ENCODE measurements at places on chromosomes 2 and 18.
A peak's percentile ranks its signal among the peaks of the same experiment; 100 is the strongest.

- DNase-seq = no peak
These were observed 14.2 kb upstream of the CXCR4 start for GRCh38 chr2:136131961-136132824.

DNA sequence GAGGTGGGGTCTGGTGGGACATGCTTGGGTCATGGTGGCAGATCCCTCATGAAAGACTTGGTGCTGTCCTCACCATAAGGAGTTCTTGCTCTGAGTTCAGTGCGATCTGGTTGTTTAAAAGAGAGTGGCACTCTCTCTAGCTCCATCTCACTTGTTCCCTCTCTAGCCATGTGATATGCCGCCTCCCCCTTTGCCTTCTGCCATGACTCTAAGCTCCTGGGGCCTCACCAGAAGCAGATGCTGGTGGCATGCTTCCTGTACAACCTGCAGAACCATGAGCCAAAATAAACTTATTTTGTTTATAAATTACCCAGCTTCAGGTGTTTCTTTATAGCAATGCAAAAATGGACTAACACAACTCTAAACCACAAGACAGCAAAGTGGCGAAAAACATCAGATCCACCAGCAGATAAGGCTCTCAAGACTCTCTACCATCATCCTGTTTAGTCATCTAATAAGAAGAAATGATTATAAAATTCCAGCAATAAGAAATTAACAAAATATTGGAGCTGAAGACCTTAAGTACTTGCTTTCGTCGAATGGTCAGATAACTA is 75.5 kb downstream of the OLA1 start:
- DNase-seq = no peak

DNA sequence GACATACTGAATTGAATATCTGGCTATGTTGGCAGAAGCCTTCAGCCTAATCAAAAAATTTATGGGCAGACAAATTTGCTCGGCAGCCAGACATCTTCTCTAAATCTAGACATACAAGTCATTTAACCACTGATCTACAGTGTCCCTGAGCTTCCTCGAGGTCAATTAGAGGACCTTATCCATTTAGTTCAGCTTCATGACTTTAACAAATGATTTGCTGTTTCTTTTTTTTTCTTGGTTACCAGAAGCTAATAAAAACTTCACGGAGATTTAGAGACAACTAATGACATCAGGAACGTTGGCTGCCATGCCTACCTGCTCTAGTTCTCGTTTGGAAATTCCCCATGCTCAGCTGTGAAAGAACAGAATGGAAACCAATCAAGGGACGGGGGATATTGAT is 223.8 kb downstream of the BCL2 start:
- no peak for DNase-seq

DNA sequence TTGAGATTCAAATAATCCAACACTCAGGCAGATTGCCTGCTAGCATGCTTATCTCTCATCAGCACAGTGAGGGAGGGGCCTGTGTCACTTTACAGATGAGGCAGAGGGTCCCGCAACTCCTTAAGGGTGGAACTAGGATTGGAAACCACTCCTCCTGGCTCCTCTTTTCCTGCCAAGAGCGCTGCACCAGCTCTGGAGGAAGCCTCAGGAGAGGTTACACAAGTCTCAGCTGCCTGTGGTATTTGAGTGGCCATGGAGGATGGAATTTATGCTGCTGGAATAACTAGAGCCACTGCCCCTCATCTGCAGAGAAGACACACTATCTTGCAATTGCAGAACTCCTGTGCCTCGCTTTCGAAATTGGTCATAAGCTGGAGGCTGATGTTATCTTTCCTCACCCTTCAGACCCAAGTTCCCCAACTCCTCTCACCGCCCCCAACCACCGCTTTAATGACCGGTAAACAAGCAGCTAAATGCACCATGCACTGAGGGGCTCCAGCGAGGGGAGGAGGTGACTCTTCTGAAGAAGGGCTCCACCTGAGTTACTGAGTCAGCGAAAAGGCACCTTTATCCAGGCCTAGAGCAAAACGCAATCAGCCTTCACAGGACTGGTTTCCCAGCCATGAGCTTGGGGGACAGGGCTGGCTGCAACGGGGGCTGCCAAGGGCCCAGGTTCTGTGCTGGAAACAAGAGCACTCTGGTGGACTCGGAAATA is 245.8 kb downstream of the SOX11 start:
- DNase-seq = no peak

- no peak for DNase-seq
These were observed 2.4 kb downstream of the NFE2L2 start for GRCh38 chr2:177262092-177262491.

DNA sequence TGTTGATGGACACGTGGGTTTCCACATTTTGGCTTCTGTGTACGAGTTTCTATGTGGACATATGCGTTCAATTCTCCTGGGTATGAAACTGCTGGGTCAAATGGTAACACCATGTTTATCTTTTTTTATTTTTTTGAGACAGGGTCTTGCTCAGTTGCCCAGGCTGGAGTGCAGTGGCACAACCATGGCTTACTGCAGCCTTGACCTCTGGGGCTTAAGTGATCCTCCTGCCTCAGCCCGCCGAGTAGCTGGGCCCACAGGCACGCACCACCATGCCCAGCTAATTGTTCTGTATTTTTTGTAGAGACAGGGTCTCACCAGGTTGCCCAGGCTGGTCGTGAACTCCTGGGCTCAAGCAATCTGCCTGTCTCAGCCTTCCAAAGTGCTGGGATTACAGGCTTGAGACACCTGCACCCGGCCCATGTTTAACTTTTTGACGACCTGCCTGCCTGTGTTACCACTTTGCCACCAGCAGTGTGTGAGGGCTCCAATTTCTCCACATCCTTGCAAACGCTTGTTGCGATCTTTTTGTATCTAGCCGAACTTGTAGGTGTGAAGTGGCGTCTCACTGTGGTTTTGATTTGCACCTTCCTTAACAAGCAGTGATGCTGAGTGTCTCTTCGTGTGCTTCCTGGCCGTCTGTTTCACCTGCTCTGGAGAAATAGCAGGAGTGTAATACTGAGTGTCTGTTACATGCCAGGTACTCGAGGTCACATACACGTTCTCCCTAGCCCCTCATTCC is 6.9 kb downstream of the HSBP1L1 start:
- DNase-seq = no peak

DNA sequence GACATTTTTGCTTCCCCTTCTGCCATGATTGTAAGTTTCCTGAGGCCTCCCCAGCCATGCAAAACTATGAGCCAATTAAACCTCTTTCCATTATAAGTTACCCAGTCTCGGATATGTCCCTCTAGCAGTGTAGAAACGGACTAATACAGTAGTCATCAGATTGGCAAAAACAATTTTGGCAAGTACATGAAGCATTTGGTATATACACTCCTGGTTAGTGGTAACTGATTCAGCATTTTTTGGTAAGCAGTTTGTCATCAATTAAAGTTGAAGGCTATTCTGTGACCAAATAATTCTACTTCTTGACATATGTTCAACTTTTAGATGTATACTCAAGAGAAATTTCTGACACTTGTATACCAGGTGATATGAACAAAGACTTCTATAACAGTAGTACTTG is 190.5 kb upstream of the STON1 start:
- no peak for DNase-seq

DNA sequence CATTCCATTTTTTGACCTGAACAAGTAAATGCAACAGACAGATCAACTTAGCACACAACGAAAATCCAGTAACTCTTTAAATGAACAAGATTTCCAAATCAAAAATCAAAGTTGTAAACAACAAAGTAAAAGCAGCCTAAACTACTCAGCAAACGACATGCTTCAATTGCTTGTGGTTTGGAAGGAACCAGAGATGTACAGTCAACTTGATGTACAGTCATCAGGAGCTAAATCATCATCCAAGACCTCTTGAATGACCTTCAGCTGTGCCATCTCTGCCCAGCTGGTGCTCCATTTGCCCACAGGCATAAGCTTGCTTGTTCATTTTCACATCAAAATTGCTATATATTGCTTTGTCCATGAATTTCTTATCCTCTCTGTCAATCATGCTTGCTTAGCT is 109.8 kb downstream of the UPP2 start:
- DNase-seq = no peak

- DNase-seq = no peak
These were observed 15.3 kb downstream of the SGPP2 start for GRCh38 chr2:222439692-222440091.

DNA sequence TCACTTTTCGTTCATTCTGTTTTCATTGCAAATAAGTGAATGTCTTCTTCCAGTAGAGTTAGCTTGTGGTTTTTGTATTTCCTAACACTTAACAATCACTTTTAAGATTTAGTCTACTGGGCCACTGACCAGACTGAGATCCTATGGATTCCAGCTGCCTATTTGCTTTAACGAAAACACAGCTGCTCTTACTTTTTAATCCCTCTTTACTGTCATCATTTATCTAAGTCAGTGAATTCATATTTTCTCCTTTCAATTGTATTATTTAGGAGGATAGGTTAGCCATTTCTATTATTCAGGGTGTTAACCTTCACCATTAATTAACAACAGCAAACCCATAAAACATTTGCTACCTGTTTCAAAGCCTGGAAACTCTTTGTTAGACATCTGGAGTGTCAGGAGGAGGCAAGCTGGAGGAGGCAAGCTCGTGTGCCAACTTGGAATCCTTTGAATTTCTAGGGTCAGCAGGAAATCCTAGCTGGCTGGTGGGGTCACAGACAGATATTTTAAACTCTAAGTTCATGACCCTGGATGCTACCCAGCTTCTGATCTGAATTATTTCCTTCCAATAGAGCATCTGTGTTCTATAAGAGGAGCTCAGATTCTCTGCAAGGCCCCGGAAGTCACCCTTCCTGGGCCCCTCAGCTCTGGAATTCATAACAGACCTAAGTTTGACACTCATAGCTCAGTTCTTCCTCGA is 385.3 kb downstream of the RBM43 start:
- DNase-seq = no peak

DNA sequence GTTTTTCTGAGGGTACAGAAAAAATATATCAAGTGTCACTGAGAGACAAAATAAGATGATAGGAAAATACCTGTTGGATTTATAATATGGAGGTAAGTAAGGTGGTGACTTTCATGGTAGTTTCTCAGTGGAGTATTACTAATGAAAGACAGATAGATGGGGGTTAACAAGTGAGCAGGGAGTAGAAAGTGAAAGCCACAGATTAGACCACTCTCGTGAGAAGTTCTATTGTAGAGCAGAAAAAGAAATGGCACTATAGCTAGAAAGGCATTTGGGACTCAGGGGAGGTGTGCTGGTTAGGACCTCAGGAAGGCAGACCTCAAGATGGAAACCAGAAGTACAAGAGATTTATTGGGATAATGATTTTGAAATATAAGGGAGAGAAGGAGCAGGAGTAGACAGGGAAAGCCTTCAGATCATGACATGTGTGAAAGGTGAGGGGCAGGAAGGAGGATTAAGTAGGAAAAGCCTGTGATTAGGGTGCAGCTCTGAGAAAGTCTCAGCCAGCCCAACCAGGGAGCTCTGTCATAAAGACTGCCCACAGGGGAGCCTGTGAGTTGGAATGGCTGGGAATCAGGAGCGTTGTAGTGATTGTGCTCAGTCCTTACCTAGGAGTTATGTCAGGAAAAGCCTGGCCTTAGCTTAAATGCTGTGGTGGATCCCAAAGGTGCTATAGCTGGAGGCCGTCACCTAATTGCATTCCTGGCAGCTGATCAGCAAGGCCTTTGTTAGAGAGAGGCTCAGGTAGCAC is 198.1 kb downstream of the IKZF2 start:
- no peak for DNase-seq

GRCh38 chr2:109001201-109001600 is 12.2 kb upstream of the EDAR start:
- DNase-seq = no peak

- DNase-seq = no peak
These were observed 23.3 kb upstream of the NFATC1 start for GRCh38 chr18:79372461-79372860.

GRCh38 chr2:122028371-122029100 is 273.1 kb downstream of the TSN start:
- DNase-seq = no peak

DNA sequence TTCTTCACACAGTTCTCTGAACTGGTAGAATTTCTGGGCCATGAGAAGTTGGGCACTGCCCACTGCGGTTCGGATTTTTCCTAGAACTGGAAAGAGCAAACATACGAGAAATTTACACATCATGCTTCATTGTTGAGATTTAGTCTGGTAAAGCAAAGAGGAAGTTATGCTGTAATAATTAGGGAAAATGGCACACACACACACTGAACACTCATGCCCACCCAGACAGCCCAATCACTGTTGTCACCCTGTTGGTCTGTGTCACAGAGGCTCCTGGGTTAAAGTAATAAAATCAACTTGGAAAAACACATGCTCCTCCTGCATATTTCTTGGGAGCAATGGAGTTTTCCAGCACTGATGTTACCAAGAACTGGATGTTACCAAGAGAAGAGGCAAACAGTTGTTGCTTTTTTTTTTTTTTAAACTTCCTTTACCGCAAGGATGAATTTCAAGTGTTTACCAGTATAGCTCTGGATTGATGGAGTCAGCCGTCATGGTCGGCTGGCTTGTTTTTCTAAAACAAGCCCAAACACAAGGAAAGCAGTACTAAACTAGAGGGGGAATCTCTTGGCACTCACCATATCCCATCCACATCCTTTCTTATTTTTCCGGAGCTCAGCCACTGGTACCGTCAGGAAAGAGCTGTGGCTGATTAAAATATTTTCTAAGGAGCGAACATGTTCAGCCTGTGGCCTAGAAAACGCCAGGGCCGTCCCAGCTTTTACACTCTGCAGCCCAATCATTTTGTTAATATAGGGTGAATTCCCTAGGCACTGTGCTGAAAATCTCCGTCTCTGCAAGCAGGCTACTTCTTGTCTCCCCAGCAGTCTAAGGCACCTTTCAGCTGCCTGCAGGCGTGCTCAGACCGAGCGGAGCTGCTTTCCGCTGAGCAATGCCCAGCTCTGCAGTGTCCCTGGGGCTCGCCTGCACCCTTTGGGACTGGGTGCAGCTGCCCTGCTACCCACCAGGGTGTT is 58.9 kb downstream of the TGIF1 start:
- DNase-seq = peak; percentile 25

DNA sequence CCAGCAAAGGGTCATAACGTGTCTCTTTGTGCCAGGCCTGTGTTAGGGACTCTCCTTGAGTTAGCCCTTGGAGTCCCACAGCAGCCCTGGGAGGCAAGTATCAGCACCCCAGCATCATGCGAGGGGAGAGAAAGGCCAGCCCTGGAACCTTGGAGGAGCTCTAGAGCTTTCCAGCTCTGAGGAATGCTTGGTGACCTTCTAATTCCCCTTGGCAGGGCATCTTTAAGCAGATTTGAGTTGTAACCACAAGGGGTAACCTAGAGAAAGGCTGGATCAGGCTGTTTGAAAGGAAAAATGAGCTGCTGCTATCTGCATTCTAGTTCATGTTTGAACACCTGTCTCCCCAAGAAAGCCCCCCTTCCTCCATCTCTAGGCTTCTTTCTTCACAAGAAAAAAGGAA is 23.8 kb upstream of the ODC1 start:
- no peak for DNase-seq

- no peak for DNase-seq
These were observed 89.4 kb downstream of the ZCCHC2 start for GRCh38 chr18:62612289-62612645.

All from NCI-H1105 treated with DMSO at 0.1 percent for 48 hours (cell line).